Pulmonary artery endothelial cell (primary cell): ENCODE measurements at places on chromosomes 16 and 17.

GRCh38 chr16:73006026-73006425 lies 41.9 kb downstream of the ZFHX3 start:
- no peak for DNase-seq

GRCh38 chr16:74257061-74257460 lies 39.6 kb upstream of the PSMD7 start:
- DNase-seq, result no peak

DNA sequence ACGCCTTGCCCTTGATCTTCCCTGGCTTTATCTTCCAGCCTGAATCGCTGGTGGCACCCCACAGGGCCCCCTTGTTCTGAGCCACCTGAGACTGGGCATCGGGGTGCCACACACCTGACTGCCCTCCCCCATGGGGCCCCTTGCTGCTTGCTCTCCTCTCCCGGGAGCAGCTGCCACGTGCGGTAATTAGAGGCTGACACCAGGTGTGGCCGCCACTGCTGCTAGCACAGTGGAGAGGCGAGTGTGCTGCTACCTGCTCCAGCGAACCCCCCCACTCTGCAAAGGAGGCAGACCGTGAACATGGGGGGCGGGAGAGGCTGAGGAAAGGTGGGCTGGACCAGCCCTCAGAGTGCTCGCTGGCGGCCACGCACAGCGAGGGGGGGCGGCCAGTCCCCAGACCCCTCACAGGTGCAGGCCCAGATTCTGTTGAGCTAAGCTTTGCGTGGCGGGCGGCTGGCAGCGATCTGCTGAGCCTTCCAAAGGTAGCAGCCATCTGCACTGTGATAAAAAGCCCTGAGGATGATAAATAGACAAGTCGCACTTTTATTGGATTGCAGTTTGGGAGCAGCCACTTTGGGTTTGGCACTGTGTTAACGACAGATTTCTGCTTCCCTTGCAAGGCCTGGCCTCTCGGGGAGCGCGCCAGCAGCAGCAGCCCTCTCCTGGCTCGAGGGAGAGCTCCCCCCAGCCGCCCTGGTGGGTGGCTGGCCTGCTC lies 167.9 kb upstream of the GSE1 start:
- DNase-seq, result no peak

- DNase-seq, result no peak
These were observed 24.6 kb downstream of the COPRS start for GRCh38 chr17:31834448-31834847.

GRCh38 chr17:2795441-2796163 lies 636 bp upstream of the RAP1GAP2 start:
- no peak for DNase-seq

DNA sequence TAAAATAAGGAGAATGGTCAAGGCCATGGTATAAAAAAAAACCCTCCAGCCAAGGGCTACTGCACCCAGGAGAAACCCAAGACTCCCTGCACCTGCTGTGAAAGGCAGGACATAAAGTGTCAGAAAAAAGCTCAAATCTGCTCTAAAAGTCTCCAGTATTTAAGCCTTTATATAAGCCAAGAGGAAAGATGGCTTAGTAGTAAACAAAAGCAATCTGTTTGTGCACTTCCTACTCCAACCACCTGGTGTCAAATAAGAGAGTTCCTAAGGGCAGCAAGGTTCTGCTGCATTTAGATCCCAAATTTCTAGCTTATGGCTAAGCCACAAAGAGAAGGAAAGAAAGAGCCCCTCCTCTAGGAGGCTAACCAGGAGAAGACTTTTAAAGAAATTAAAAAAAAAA lies 20.6 kb downstream of the ACSM1 start:
- no peak for DNase-seq

- no peak for DNase-seq
These were observed 29.4 kb downstream of the OR1D5 start for GRCh38 chr17:3033741-3034577.

DNA sequence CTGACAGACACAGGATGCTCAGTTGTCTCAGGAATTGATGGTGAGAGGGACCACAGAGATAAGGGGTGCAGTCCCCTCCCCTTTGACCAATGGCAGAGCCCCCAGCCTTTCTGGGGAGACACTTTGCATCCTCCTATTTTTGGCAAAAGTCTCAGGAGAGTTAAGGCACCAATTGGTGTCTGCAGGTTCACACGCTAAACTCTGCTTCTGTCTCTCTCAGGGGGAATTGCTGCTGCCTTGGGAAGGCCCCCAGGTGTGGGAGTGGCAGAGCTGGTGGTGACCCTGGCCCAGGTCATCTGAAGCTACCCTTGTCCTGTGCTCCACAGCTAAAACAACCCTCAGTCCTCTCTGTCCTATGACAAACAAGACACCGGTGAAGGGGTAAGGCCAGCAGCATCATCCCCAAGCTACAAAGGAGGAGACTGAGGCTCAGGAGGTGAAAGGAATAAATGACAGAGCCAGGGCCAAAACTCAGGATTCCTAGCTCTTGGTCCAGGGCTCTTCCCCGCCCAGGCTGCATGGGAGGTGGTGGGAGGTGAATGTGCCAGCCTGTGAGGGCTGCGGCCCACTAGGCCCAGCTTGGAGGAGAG lies 20.3 kb downstream of the OSBPL7 start:
- DNase-seq, result no peak

DNA sequence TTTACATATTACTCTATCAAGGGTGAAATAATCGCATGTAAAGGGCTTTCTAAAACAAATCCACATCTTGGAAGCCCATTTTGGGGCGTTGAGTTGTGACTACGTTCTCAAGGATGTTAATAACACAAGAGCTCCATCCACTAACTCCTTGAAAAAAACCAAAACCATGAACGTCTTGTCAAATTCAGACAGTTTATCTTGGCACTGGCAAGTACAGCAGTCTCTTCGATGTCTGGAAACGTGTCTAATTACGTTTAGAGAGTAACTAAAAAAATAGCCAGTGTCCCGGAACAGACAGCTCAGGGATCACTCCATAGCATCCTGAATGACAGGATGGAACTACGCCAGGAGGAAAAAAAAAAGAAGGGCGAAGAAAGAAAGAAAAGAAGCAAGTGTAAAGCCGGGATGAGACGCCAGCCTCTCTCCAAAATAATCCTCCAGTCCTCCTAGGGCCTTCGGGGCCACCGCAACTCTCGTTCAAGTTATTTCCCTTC lies 954 bp downstream of the MYO1D start:
- no peak for DNase-seq

- DNase-seq, result no peak
These were observed 11.5 kb upstream of the ZNF747 start for GRCh38 chr16:30546115-30546514.

- no peak for DNase-seq
These were observed 361.0 kb upstream of the PMFBP1 start for GRCh38 chr16:72532906-72533410.

DNA sequence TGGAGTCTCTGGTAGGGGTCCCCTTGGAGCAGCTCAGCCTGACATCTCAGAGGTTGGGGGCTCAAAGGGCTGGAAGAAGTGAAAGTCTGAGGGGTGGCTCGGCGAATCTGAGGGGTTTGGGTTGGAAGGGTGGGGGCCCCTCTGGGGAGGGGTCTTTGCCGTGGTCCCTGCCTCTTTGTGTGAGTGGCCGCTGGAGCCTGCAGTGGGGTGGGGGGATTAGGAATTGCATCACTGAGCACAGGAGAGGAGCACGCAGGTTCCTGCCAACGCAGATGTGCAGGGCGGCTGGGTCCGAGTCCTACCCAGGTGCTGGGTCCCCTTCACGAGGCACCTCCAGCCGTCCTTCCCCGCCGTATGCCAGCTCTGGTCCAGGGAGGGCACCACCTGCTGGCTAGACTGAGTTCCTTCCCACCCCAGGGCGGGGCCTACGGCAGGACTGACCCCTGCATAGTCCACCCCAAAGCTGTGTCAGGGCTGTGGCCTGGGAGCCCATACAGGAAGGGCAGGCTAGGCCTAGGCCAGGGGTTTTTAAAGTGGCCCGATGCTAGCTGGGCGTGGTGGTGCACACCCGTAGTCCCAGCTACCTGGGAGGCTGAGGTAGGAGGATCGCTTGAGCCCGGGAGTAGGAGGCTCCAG lies 9.9 kb downstream of the FMNL1 start:
- no peak for DNase-seq

DNA sequence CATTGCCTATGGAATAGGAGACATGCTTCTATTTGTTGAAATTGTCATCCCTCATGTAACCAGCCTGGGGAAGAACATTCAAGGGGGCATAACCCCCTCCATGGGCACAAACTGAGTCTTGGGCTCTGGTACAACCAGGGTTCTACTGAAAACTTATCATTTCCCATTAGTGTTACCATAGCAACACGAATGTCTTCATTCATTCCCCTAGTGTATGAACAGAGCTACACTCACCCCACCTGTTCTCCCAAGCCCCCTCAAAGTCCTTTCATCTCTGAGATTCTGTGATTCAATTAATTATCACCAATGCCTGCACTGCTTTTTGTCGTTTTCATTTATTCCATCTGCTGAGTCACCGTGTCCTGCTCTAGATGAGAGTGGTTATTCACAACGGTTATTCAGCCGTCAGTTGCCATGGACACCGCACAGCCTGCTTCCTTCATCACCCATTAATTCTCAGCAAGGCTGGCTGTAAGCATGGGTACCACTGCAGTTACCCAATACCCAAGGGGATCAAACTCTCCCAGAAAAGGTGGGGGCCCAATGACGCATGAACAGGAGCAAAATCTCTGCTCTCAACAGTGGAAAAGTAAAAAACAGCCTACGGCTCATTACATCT lies 1.6 kb upstream of the GAST start:
- DNase-seq, result no peak

DNA sequence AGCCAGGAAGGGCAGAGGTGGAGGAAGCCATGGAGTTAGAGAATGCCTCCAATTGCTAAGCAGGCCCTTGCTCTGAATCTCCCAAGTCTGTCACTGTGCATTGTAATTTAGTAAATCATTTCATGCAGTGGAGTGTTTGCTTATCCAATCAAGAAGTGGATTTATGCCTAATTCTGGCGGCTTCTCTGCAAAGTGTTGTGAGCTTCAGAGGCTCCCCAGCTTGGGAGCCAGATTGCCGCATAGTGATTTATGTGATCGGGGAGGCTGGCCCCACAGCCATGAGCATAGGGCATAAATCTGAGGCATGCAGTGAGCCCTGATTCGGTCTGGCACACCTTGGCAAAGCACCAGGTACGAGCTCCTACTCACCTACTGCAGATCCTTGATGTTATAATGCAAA lies 520.8 kb downstream of the HS3ST4 start:
- DNase-seq, result no peak

- DNase-seq, result no peak
These were observed 4.4 kb downstream of the PDIA2 start for GRCh38 chr16:287298-287811.

- no peak for DNase-seq
These were observed 9.2 kb downstream of the SEZ6 start for GRCh38 chr17:28996554-28997096.

DNA sequence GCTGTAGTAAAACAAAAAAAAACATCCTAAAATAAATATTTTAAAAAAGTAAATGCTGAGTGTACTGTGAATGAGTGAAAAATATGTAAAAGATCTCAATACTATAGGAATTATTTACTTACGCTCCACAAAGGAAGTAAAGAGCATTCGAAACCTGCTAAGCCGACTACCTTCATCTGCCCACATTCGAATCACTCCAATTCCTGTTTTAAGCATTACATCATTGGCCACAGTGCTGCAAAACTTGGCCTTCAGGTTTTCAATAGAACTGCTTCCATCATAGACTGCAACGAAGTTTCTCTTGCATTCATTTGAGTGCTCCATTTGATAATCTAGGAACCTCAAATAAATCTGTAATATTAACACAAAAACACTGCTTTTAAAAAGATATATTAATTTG lies 34.4 kb downstream of the NETO2 start:
- no peak for DNase-seq

DNA sequence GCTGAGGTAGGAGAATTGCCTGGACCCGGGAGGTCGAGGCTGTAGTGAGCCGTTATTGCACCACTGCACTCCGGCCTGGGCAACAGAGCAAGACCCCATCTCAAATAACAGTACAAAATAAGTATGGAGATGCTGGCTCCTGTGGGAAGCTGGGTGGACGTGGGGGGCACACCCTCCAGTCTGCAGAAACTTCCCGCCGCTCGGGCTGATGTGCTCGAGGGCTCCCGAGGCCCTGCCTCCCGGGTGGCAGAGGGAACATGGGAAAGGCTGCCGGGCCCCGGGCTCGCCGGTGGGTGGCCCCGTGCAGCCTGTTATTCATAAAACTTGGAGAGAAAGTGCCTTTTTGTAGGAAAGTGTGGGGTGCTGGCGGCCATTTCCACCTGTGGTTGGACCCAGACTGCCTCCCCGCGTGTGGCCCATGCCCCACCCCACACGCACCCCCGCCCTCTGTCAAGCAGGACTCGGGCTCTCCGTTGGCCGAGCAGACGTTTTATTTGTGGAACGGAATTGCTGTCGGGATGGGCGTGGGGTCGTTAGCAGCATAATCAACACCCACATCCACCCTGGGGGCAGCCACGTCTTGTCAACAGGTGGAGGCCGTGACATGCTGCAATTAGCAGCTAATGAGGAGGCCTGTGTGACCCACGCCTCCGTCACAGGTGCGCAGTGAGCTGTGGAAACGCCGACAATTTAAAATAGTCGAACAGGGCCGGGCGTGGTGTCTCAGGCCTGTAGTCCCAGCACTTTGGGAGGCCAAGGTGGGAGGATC lies 7.4 kb upstream of the CIAO3 start:
- no peak for DNase-seq

- DNase-seq, result no peak
These were observed 8.4 kb downstream of the UBALD2 start for GRCh38 chr17:76273445-76274111.

DNA sequence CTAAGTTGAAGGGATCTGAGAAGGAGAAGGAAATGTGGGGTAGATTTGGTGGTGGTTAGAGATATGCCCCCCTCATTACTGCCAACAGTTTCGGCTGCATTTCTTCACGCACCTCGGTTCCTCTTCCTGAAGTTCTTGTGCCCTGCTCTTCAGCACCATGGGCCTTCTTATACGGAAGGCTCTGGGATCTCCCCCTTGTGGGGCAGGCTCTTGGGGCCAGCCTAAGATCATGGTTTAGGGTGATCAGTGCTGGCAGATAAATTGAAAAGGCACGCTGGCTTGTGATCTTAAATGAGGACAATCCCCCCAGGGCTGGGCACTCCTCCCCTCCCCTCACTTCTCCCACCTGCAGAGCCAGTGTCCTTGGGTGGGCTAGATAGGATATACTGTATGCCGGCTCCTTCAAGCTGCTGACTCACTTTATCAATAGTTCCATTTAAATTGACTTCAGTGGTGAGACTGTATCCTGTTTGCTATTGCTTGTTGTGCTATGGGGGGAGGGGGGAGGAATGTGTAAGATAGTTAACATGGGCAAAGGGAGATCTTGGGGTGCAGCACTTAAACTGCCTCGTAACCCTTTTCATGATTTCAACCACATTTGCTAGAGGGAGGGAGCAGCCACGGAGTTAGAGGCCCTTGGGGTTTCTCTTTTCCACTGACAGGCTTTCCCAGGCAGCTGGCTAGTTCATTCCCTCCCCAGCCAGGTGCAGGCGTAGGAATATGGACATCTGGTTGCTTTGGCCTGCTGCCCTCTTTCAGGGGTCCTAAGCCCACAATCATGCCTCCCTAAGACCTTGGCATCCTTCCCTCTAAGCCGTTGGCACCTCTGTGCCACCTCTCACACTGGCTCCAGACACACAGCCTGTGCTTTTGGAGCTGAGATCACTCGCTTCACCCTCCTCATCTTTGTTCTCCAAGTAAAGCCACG lies 28.3 kb downstream of the STH start:
- DNase-seq, result no peak

- no peak for DNase-seq
These were observed 77.0 kb upstream of the SIAH1 start for GRCh38 chr16:48462106-48462740.

GRCh38 chr17:28648698-28649097 lies 3.7 kb upstream of the BLTP2 start:
- DNase-seq, result no peak

GRCh38 chr17:41977991-41978390 lies 11.4 kb downstream of the CNP start:
- no peak for DNase-seq

GRCh38 chr16:54696522-54696921 lies 234.1 kb upstream of the IRX5 start:
- DNase-seq, result no peak
